Activated T-cell treated with anti-CD3 and anti-CD28 coated beads, Interleukin-2, amount 50 U/mL, for 1 hour (primary cell): ENCODE measurements at places on chromosomes 7 and 10.

GRCh38 chr7:154965014-154965413 is 37.9 kb downstream of the PAXIP1 start:
- DNase-seq = no peak

DNA sequence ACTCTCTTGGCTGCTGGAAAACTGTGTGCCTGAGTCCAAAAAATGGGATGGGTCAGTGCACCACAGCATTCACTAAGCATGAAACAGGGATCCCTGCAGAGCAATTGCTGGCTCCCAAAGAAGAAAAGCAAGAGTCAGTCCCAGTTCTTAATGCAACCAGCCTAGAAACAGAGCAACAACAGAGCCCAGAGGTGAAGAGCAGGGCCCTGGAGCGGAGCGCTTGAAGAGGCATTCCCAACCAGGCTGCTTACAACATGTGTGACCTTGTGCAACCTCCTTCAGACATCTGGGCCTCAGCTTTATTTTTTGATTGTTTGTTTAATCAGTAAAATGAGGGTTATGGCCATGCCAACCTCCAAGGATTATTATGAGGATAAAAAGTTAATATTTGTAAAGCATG is 543.7 kb upstream of the COBL start:
- DNase-seq = no peak

GRCh38 chr7:12716722-12717121 is 29.3 kb downstream of the ARL4A start:
- no peak for DNase-seq

GRCh38 chr10:98832196-98832595 is 385.5 kb upstream of the HPS1 start:
- DNase-seq = no peak

- peak; percentile 27 for DNase-seq
Measured at GRCh38 chr7:73770002-73770859, at the start of gene CLDN3. Gene CLDN3, minus strand, starts transcription at chr7:73770270. Its CDS starts 221 bp downstream, at chr7:73770049.

- DNase-seq = no peak
Measured at GRCh38 chr7:42886893-42887505, 24.9 kb downstream of the C7orf25 start.

DNA sequence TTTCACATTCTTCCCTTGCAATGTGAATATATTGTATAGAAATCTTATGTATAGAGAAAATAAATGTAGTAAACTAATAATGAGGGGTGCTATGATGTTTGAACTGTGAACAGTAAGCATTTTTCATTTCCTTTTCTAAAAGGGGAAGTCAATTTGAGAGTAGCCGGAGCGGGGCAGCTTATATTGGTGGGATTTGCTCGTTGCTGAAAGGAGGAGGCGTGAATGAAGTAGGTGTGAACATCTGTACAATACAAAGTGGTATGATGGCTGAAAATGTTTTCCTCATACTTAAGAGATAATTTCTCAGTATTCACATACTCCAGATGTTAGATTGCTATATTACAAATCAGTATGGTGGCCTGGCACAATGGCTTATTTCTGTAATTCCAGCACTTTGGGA is 87.1 kb downstream of the SRI start:
- no peak for DNase-seq

DNA sequence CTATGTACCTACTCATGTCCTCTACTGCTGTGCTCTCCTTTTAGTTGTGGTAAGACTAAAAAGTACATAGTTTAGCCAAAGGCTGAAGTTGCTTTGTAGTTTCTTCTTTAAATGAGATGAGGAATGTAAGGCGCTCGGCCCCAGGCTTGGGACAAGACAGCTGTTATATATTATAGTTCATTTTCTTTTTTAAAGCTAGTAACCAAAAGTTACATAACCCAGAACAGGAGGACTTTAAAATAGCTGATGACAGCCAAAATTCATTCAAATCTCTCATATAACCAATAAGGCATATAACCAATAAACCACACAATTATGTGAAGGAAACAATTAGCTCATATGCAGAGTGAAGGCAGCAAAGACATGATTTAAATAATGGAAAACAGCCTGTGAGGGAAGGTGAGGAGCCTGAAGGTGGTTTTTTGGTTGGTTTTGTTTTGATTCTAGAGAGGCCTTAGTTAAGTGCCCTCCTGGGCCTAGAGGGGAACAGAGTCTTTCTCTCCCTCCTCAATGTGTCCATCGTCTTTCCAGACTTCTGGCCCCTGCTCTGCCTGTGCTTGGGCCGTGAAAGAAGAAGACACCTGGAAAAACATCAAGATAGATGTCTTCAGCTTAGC is 35.8 kb downstream of the SLC26A4 start:
- DNase-seq = no peak
